GM12864 (cell line): ENCODE measurements at places on chromosomes 1 and 21.

DNA sequence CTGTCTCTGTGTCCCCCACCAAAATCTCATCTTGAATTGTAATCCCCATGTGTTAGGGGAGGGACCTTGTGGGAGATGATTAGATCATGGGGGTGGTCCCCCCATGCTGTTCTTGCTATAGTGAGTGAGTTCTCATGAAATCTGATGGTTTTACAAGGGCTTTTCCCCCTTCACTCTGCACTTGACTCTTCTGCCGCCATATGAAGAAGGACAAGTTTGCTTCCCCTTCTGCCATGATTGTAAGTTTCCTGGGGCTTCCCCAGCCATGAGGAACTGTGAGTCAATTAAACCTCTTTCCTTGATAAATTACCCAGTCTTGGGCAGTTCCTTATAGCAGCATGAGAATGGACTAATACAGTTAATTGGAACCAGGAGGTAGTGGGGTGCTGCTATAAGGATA lies 137.1 kb upstream of the RAB4A start:
- no peak for DNase-seq

DNA sequence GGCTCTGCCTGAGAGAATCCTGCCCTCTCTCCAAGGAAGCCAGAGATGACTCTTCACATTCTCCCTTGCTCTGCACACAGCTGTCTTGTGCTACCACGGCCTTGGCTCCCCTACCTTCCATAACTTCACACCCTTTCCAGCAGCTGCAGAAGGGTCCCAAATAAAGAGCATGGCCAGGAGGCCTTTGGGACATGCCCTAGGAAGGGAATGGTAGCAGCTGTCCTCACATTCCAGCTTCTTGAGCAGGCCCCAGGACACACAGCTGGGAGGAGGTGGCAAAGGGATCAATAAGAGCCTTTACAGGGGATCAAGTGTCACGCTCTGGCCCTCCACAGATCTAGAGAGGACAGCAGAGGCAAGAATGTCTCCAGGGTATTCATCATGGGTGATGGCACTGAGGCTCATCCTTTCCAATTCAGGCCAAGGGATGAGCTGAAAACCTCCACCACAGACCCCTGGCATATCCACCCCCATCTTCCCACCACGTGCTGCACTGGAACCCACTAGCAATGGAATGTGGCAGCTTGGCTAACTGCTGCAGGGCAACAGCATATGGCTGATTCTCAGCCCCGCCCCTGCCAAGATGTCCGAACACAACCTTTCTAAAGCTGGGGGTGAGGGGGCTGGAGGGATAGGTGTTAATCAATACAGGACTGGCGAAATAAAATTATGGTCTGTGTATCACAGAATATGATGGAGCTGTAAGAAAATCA lies 17.8 kb upstream of the RAB29 start:
- no peak for DNase-seq

DNA sequence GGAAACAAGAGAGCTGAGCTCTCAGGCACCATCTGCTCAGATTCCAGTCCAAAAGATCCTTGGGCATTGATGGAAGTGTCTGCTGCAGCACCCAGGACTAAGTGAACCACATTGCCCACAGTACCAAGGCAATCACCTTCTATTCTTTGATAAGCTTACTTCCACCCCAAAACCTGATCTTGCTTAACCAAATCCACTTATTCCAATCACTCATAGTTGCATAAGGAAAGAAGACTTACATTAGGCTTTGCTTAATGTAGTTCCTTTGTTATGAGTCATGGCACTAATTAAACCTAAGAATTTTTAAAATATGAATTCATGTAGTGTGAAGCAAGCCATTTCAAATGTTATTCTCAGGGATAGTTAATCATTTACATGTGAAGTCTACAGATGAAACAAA lies 84.5 kb downstream of the UCHL5 start:
- no peak for DNase-seq

DNA sequence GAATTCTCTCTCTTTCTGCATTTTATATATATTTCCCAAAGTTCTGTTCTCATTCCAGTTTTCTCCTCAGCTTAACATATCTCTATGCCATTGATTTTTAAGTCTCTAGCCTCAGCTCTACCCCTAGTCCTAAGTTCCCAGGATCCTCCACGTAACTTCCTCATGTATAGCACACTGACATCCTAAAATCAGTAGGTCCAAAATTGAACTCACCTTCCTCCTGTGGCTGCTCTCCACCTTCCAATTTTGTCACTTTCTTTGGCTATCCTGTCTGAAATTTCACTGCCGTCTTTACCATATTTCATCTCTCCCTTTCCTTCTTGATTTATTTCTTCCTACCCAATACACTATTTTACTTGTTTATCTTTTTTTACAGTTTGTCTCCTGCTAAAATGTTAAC lies 1.5 kb downstream of the SLAMF6 start:
- DNase-seq, result no peak

DNA sequence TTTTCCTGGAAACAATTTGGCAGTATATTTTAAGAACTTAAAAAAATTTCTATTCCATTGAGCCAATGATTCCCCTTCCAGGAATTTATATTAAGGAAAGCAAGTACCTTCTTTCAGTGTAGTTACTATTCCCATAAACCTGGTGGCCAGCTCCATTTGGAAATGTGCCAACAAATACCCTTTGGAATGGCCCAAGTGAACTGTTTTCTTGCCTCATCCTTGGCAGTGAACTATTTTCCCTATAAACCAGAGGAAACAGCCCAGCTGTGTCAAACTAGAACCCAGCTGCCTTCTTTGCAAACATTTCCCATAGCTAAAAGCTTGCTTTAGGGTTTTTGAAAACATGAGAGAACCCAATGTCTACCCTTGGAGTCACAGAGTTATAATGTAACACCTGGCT lies 496.9 kb downstream of the NEGR1 start:
- DNase-seq, result no peak

- DNase-seq, result no peak
Measured at GRCh38 chr1:222357252-222357651, 190.7 kb downstream of the HHIPL2 start.

GRCh38 chr1:232911027-232911599 lies 39.3 kb upstream of the NTPCR start:
- DNase-seq, result no peak

- DNase-seq, result no peak
Measured at GRCh38 chr1:83701355-83701754, 297.6 kb downstream of the TTLL7 start.

DNA sequence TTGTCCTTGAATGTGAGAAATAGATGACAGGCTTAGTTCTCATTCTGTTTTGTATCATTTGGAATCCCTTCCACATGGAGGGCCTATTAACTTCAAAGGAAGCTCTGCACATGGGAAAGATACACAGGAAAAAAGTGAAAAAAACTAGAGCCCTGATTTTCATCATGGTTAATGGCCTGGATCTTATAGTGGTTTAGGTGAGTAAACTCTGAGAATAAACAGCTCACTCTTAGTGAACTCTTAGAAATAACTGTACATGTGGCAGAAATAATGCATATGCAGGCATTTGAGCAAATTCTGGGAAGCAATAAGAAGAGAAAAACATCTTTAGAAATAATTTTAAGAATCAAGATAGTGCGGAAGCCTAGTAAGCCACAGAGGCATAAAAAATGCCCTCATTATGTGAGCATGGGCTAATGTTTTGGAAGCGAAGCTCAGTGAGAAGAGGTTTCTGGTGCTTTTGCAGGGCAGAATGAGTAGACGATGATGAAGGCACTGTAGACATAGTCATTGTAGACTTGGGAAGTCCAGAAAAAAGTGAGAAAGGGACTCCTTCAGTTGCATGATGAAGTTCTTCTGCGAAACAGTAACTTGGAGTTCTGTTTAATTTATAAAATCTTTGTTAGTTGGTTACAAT lies 279.9 kb downstream of the DNM3 start:
- DNase-seq, result no peak

DNA sequence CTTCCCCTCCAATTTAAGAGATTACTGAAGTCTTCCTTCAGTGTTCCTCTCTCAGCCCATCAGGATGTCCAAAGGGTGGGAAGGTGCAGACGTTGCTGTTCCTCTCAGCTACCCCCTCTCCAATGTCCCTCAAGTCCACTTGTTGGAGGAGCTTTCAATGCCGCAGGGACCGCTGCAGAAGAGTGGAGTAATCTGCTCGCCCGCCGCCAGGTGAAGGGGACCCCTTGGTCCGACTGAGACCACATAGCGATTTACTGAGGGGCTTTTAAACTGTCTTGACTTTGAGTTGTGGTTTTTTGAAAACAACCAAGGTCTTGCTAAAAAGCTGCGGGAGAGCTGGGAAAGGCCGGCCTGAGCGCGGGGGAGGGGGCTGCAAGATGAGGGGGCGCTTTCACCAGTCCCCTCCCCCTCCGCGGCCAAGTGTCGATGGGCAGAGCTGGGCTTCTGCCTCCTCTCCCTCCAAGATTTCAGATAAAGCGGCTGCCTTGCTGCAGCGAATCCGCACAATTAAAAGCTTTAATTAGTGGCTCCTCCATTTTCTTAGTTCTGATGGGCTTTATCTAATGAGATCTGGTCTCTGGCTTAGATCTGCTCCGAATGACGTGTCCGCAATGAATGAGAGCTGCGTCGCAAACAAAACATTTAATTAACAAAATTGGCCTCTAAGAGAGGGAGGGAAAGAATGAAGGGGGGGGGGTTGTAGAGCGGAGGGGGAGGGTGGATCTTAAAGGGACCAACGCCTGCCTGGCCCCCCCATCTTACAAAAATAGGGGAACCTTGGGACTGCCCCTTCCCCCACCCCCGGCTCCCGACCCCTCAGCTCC lies 5.9 kb downstream of the LMO4 start:
- DNase-seq, result no peak

GRCh38 chr1:997993-998744 lies 1.7 kb downstream of the HES4 start:
- no peak for DNase-seq
